Right ventricle myocardium superior (tissue), 1 donor: ENCODE measurements at places on chromosomes 16 and 17.

GRCh38 chr16:2074071-2074470 is 26.3 kb downstream of the TSC2 start:
- DNase-seq, result no peak

DNA sequence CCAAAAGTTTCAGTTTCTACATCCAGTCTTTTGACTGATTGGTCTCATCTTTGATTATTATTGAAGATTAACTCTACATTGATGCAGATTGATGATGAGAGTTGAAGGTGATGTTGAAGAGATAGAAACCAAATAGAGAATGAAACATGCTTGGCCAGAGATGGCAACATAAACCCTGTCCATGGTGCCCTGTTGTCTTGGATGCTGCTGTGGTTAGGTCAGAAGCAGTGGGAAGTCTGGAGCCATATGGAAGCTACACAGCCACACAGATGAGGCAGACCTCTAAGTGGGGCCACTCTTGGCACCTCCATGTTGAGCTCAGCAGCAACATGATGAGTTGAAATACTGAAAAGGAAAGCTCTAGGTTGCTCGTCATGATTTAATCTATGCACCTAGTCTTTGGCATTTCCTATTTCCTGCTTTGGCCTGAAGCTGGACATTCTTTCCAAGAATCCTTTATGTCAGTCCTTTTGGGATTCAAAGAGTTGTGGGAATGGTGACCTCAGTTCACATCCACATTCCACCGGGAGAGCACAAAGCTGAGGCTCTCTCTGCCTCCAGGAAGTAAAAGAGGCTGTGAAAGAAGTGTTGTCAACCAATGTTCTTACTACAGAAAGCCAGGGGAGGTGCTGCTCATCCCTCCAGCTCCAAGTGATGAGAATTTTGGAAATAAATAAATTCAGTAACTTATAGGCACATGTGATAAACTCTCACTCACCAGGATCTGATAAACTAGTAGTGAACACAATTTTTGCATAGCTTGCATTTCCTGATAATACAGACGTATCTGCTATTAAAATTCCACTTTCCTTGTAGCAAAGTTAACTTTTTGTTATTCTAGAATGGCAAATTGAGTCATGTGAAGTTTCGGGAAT is 127.7 kb upstream of the MAF start:
- no peak for DNase-seq

DNA sequence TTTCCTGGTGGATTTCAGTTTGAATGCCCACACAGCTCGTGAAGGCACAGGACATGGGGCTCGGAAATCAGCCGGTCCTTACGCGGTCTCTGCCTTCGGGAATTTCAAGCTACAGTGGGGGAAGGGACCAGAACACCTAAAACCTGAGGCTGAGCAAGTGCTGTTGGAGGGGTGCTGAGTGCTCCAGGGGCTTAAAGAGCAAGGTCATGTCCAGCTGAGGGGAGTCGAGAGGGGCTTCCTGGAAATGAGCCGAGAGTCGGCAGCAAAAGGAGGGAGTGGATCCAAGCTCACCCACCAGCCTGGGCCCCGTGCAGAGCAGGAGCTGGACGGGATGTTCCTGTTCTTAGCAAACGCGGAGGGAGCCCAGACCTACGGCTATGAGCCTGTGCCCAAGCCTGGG is 73.2 kb upstream of the RPL38 start:
- DNase-seq, result no peak

DNA sequence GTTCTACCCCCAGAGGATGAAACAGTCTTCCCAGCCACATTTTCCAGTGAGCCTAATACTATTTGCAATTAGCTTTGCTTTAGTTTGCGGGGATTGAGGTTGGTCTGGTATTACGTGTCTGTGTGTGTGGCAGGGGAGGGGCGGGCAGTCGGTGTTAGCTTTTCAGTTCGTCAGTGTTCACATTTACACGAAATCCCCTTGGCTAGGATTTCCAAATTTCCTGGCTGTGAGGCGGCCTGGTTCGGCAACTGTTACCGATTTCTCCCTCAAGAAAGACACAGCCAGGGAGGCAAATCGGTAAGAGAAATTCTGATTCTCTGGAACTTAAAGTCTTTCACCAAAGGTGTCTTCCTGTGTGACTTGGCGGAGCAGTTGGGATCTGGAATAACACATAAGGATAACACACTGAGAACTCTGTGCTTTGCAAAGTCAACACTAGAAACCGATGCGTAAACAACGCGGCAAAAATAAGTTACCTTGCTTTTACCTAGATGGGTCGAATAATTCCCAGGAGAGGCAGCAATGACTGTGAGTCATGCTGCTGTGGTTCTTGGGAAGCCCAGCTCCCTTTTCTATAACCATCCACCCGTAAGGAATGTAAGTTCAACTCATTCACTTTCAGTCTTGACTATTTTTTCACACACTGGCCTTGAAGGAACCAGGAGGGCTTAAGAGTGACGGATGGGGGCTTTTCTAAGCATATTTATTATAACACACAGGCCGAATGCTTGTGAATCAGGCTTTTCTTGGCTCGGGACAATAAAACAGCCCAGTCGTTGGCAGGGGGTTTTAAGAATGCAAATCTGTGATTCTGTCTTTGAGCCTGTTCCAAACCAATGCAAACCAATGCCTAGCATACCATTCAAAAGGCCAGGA is 24.2 kb downstream of the GPRC5B start:
- DNase-seq, result no peak

DNA sequence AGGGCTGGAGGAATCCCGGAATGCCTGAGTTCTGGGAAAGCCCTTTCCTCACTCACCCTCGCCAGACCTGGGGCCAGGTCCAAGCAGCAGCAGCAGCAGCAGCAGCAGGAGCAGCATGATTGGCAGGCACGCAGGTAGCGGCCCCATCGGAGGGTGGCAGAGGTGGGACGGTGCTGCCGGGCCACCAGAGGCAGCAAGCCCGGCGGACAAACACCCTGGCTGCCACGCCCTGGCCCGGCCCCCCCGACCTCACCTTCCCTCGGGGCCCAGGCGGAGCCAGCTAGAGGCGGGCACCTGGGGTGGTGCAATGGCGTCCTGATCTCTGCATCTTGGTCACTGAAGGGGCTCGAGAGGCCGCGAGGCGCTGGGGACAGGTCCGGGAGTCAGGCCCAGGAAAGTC is 122.4 kb downstream of the LAT start:
- DNase-seq, result no peak
